Central memory CD4-positive, alpha-beta T cell (primary cell): ENCODE measurements at places on chromosomes 6 and 20.

DNA sequence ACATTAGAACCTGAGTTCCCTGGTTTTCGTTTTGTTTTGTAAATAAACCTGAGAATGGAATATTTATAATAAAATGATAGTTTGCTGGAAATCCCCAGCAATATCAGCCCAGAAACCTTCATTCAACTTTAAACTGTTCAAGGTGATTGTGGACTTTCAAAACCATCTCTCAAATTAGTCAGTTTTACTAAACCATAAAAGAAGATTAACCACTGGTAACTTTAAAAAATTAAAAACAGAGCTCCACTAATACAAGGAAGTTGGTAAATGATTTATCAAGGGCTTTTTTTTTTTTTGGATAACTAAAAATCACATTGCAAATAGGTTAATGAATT lies 10.0 kb downstream of the MBOAT1 start:
- no peak for DNase-seq

DNA sequence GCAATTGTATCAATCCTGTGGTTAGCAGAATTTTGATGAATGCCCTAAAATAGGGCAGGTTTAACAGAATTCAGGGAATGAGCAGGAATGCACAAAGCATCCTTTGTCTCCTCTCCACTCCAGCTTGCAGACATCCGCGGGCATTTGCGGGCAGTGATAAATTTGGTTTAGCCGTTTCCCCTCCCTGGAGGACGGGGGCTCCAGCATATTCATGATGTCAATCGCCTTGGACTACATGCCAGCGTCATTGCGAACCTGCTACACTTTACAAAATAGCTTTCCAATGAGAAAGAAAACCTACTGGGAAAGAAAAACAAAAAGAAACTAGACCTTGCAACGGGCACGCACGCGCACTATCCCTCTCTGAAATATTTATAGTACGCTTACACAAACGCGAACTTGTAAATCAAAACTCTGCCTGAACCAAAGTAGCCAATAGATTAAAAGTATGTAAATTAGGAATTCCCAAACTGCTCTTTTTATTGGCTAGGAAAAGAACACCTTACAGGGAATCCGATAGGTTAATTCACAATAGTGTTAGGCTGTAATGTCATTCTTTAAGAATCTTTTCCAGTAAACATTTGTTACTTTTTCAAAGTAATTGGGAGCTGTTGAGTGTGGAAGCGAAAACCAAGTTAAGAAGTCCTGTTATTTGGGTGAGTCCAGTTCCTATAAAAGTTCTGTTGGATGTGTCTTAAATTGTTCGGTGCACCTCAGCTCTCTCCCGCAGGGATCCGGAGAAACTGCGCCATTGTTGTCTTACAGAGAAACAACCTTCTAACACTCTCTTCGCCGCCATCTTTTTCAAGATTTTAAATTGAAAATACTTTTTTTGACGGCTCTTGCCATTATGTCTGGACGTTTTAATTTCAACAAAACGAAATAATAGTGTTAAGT lies 136.7 kb downstream of the HFE start:
- peak; percentile 86 for DNase-seq

DNA sequence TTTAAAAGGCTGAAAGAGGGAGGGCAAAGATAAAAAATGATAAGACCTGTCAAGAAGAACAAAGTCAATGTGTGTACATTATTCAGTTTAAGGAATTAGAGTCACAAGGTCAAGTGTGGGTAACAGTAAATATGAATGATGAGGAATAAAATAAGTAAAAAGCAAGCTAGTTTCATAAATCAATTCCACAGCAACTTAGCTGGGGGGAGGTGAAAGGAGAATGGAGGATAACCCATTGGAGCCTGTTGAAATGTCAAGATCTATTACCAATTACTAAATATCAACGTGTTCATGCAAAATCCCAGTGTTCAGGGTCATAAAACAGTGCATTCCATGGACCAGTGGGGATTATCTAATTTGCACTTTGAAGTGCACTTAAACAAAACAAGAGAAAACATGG lies 242.9 kb downstream of the TBX18 start:
- DNase-seq = no peak

DNA sequence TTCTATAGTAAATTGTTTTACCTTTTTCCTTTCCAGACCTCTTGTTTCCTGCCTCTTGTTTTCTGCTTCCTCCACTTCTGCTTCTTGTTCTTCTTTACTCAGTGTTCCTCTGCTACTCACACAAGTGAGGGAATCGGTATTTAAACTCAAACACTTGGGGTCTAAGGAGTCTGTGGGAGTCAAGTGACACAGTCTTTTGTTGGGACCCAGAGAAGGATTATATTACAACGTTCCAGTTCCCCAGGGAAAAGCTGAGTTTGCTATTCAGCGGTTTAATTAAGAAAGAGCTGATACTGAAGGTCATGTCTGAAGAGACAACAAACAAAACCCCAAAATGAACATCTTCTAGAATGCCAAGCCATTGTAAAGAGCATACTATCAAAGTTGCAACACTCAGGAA lies 107.8 kb upstream of the CITED2 start:
- DNase-seq = no peak

GRCh38 chr6:120735641-120736040 lies 598.6 kb downstream of the TBC1D32 start:
- DNase-seq = no peak

DNA sequence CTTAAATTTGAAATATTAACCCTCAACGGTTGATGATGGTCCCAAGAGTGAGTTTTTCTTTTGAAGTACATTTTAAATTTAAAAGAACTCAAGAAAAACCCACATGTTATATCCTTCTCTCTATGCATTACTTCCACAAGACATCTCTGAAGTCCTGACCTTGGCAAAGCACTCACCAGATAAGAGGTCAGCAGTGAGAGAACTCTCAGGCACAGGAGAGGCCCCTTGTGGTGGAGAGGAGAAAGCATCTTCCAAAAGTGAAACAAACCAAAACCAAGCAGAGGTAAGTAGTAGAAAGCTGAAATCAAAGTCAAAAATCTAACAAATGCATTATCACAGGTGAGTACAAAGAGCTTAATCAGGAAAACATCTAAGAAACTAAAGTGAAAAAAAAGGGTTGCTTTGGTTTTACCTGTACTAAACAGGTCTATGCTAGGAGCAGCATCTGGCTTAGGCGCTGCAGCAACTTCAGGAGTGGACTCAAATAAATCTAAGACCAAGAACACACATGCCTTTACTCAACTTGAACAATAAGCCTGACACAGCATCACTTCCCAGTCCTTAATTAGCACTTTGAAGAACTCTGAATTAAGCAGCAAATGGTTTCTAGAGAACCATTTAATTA lies 80.5 kb downstream of the PRSS35 start:
- no peak for DNase-seq

DNA sequence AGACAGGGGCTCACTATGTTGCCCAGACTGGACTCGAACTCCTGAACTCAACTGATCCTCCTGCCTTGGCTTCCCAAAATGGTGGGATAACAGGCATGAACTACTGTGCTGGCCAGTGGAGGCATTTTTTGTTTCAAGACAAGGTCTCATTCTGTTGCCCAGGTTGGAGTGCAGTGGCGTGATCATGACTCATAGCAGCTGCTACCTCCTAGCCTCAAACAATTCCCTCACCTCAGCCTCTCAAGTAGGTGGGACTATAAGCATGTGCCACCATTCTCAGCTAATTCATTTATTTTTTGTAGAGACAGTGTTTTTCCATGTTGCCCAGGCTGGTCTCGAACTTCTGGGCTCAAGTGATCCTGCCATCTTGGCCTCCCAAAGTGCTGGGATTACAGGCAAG lies 17.2 kb downstream of the ENPP3 start:
- DNase-seq = no peak

GRCh38 chr20:44095831-44096230 lies 91.2 kb downstream of the JPH2 start:
- no peak for DNase-seq

DNA sequence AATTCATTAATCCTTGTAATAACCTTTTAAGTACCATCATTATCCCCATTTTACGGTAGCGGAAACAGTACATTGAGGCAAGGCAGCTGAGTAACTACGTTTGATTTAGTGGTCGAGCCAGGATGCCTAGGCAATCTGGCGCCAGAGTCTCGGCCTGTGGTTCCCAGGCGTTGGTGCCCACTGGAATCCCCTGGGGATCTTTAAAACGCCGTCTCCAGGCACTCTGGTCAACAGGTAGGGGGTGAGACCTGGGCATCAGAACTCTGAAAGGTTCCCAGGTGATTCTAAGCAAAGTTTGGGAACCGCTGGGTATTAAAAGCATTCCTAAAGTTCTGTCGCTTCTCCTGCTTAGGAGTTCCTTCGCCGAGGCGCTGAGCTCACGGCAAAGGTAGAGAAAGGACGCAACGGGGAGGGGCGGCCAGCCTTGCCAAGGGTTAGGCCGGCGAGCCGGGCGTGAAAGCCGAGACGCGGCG lies 939 bp downstream of the DTNBP1 start:
- no peak for DNase-seq

DNA sequence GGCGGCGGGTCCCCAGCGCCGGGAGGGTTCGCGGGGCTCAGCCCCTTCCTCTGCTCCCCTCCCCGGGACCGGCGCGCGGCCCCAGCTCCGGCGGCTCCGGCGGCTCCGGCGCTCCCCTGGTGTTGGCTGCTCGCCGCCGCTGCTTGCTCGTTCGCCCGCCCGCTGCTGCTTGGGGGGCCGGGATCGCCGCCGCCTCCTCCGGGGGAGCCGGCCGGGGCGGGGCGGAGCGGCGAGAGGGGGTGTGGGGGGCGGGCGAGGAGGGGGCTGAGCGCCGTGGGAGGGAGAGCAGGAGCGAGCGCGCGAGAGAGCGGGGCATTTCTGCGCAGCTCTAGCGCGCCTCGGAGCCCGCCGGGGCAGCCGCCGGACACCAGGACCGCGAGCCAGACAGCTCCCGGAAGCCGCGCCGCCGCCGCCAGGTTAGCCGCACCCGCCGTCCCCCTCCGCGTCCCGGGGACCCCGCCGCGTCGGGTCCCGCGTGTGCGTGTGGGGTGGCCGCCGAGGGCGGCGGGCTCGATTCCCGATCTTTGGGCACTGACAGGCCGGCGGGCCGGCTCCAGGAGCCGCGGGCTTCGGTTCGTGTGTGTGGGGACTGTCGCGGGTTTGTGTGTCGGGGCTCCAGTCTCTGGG lies 62.0 kb upstream of the EPB41L1 start:
- DNase-seq = no peak

GRCh38 chr6:20437639-20438038 lies 36.0 kb downstream of the E2F3 start:
- DNase-seq = no peak

GRCh38 chr20:32537657-32538525 lies 47.2 kb downstream of the NOL4L start:
- no peak for DNase-seq

DNA sequence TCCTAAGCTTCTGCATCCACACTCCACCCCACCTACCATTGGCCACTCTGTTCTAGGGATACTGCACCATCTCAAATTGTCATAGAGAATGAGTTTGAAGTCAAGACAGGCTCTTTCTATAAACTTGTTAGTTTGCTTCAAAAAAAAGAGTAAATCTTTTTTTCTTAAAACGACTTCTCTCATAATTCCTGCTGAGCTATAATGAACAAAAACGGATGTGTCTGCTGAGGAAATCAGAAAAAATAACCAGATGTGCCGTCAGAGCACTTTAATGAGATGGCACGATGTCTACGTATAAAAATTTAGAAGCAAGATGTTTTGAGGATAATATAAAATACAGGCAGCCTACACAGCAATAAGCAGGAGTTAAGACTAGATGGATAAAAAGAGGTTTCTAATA lies 24.0 kb upstream of the DDO start:
- no peak for DNase-seq

GRCh38 chr20:57941604-57942381 lies 232.0 kb upstream of the PMEPA1 start:
- DNase-seq = no peak

- DNase-seq = no peak
These were observed 104.0 kb downstream of the SASH1 start for GRCh38 chr6:148446681-148447080.

DNA sequence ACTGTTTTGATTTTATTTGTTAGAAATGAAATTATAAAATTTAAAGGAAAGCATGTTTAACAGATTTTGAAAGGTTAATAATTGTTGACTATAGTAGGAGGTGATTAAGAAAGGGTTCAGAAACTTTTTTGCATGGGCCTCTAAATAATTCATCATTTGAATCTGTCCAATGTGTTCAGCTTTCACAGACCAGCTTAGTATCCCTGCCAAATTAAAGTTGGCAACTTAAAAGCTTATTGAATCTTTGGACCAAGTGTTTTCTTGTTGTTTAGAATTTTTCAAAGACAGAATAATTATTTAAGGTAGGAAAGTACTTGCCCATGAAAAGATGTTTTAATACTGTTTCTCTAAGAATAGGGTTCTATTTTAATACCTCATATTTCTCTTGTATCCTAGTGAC lies 466.0 kb downstream of the GJA1 start:
- no peak for DNase-seq

DNA sequence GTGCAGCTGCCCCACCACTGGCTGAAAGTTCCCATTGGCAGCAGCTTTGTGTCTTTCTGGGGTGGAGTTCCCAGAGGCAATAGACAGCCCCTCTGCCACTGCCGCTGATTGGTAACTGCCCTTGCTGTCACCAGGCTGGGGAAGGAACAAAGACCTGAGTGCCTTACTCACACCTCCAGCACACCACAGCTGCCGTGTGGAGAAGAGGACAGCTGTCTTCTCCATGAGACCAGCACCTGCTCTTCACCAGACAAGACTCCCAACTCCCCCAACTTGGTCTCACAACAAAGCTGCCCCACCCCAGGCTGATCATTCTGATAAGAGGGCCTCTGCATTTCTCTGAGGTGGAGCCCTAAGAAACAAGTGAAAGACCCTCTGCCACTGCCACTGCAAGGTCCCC lies 39.7 kb upstream of the PTCHD4 start:
- no peak for DNase-seq

GRCh38 chr6:4345543-4345942 lies 210.2 kb upstream of the ECI2 start:
- DNase-seq = no peak

GRCh38 chr6:108969776-108970175 lies 121.6 kb downstream of the ARMC2 start:
- DNase-seq = no peak

- no peak for DNase-seq
These were observed 139.5 kb downstream of the ERMARD start for GRCh38 chr6:169890901-169891300.

- DNase-seq = no peak
These were observed 262.0 kb downstream of the CDC5L start for GRCh38 chr6:44649365-44650025.

DNA sequence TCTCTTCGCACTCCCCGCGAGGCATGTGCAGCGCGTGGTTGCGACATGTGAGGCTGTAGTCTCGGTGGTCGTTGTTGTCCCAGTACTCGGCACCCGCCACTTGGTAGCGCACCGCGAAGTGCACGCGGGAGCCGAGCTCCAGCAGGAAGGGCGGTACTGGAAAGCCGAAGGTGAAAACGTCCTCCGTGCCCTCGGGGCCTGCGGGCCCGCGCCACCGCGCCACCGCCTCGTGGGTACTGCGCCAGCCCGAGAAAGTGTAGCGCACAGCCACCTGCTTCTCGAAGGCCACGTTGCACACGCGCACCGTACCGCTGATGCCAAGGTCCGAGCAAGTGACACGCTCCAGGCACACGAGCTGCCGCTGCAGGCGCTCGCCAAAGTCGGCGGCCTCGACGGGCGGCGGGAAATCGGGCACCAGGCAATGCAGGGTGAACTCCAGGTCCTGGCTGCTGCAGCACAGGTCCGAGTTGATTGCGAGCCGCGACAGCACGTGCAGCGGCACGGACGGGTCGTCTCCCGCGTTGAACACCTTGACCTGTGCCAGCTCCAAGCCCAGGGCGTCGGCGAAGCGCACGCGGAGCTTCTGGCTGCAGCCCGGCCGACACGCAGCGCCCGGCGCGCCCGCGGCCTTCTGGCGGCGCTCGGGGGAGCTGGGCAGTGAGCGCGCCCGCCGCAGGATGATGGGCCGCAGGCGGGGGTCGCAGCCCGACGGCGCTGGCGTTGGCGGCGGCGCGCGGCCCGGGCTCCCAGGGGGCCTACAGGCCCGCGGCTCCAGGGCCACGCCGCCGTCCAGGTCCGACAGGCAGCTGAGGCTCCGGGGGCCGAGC lies 840 bp downstream of the PPP1R3D start:
- no peak for DNase-seq
